ENCODE measurements at places on chromosomes 16 and 17.

GRCh38 chr17:32498391-32498790 is 11.6 kb downstream of the CDK5R1 start:
- DNase-seq, result no peak

DNA sequence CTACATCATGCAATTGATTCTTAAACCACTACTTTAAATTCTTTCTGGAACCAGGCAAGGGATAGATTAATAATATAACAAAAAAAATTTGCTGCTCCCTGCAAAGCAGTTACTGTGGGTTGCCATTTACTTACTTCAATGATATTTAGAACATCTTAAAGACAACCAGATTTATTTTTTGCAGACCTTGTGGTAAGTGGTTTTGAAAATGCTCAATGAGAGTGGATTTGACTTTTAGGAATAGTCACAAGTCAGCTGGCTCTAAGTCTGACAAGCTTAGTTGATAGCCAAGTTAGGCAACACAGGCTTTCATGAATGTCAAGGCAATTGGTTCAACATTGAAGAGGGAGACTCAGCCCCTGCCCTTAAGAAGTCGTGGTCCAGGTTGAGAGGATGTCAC is 11.8 kb downstream of the MARCHF10 start:
- DNase-seq, result no peak

DNA sequence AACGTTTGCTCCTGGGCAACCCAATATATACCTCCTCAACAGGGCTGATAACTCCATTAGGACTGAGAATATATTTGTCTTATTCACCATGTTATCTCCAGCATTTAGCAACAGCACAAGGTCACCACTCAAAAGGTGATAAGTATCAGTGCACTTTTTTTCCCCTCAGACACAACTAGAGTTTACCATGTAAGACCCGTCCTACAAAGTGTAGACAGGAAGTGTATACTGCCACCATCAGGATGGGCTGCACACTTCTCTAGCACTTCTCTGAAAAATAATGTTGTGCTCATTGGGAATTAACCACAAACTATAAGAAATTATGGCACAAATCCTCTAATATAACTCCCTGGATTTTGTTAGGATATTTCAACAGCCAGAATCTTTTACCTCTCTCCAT is 5.7 kb upstream of the VAT1L start:
- DNase-seq, result no peak

GRCh38 chr16:49858200-49859124 is 2.5 kb upstream of the ZNF423 start:
- DNase-seq, result peak; percentile 63

GRCh38 chr17:60142872-60143499 is 6.8 kb upstream of the CA4 start:
- DNase-seq, result peak; percentile 73

DNA sequence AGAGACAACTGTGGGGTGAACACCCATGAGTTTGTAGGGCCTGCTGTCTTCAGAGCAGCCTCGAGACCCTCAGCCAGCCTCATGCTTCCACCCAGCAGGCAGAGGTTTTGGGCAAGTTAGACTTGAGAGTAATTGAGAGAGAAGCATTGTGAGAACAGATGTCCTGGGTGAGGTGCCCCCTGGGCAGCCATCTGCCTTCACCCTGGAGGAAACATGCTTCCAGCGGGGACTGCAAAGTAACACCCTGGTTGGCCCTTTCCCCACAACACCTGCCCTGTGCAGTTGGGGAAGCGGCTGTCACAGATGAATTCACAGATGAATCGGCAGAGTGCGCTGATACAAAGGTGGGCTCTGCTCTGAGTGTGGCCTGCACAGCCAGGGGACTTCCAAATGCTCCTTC is 23.4 kb downstream of the ATPAF2 start:
- no peak for DNase-seq

DNA sequence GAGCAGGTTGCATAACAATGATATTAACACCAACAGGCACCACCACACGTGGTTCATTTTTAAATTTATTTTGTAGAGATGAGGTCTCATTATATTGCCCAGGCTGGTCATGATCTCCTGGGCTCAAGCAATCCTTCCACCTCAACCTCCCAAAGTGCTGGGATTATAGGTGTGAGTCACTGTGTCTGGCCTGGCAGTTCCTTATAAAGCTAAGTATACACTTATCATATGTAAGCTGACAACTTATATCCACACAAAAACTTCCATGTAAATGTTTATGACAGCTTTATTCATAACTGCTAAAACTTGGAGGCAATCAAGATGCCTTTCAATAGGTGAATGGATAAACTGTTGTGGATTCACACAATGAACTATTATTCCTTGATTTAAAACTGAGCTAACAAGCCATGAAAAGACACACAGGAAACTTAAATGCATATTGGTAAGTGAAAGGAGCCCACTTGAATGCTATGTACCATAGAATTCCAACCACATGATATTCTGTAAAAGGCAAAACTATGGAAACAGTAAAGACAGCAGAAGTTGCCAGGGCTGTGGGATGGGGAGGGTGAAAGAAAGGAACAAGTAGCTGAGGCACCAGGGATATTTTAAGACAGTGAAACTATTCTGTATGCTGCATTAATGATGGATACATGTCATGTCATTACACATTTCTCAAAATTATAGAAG is 156.5 kb upstream of the KCNJ18 start:
- no peak for DNase-seq

DNA sequence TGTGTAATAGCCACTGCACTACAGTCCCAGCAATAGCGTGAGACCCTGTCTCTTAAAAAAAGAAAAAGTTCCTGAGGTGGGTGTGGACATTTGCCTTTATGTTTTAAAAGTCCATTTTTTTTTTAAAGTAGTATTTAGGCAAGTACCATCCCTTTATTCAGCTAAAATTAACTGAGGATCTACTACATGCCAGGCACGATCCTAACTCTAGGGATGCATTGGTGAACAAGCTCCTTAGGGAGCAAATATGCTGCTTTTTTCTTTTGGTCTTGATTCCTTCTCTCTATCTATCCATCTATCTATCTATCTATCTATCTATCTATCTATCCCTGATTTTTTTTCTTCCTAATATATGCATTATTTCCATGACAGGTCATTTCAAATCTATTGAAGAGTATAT is 44.7 kb downstream of the CMTM3 start:
- no peak for DNase-seq

GRCh38 chr17:8713315-8713714 is 31.3 kb downstream of the CCDC42 start:
- no peak for DNase-seq

DNA sequence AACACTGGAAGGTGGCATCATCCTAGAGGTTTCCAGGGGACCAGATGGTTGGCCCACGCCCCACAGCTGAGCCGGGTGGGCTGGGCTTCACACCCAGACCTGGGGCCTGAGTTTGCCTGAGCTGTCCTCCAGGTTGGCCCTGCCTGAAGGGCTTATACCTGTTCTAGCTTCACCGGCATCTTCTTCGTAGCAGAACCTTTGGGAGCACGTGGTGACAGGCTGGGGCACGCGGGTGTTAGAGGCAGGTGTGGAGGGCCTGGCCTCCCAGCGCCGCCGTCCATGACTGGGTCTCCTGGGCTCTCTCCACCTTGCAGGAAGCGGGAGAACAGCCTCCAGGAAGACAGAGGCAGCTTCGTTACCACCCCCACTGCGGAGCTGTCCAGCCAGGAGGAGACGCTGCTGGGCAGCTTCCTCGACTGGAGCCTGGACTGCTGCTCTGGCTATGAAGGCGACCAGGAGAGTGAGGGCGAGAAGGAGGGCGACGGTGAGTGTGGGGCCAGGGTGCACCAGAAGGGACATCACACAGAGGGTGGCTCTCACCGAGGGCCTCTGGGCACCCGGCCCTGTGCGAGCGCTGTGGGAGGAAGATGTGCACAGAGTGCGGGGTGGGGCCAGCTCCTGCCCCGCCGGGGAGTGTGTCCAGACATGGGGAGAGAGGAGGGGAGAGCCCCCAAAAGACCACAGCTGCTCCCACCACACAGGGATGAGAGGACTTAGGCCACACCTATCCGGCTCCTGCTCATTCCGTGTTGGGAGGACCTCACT is 4.6 kb upstream of the TEDC2 start:
- no peak for DNase-seq

DNA sequence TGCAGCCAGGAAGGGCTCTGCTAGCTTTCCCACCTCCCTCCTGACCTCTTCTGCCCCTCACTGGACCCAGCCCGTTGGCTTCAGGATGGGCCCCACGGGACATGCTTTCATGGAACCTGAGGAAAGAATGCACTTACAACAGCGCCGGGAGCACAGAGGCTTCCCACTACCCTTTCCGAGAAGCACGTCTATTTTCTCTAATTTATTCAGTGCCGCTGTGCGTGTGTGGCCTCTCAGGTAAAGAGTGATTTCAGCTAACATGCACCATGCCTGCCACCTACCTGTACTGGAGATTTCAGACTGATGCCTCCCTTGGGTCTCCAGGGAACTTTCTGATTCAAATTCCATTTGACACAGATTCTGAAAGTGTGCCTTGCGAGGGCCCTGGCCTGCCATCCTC is 140.1 kb downstream of the CYLD start:
- no peak for DNase-seq

- DNase-seq, result no peak
Measured at GRCh38 chr17:59892251-59892923, 356 bp downstream of the TUBD1 start.

DNA sequence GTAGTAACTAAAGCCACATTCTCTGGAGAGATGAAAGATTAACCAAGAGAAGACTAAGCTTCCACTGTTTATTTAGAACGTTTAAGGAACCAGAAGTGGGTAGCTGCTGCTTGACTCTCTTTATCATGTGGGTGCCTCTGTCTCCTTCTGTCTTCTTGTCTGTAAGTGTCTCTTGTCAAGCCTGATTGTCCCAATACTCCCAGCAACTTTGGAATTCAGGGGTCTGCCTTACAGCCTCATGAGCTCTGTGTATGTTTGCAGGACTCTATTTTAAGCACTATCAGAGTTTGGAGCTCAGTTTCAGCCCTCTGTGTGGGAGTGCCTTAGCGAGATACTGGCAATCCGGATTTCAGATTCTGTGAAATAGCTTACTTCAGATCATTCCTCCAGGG is 29.3 kb upstream of the SPACA3 start:
- no peak for DNase-seq

DNA sequence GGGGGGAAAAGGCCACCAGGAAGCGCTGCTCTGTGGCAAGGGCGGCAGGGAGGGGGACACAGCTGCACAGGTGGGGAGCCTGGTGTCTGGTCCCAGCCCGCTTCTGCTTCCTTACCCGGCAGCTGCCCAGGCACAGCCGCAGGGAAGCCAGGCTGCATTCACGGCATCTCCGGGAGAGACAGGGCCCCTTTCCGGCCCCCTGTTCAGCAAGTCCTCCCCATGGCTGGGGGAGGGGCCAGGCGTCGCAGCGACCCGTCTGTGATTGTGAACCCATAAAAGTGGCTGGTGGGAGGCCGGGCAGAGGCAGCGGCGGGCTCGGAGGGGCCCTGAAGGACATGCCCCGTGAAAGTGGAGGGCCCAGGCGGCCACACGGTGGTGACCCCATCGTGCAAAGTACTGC is 28.7 kb downstream of the SOX8 start:
- DNase-seq, result no peak

DNA sequence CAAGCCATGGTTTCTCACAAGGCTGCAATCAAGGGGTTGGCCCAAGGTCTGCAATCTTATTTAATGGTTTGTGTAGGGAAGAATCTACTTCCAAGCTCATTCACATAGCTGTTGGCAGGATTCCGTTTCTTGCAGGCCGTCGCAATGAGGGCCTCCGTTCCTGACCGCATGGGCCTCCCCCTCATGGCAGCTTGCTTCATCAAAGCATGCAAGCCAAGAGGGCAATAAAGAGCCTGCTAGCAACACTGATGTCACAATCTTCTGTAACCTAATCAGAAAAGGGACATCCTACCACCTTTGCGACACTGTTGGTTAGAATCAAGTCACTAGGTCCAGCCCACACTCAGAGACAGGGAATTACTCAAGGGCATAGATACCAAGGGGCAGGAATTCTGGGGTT is 95.5 kb downstream of the CCT6B start:
- DNase-seq, result no peak

DNA sequence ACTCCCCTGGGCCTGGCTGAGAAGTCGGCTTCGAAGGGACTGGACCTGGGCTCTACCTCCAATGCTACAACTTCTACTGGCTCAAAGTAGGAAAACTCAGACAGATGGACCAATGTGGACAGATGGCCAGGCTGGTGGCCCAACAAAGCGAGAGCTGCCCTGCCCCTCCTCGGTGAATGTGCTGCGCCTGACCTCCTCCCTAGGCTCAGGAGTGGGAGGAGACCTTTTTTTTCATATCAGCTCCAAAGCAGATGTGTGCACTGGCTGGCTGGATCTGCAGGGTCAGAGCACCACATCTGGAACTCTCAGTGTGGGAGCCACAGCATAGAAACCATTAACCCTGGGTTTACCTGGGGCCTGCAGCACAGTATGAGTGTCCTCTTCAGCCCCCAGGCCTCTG is 20.8 kb downstream of the ATP6V0D1 start:
- DNase-seq, result no peak

GRCh38 chr16:65114527-65114926 is 7.3 kb downstream of the CDH11 start:
- DNase-seq, result no peak

GRCh38 chr17:52895272-52895671 is 736.8 kb upstream of the CA10 start:
- DNase-seq, result no peak

GRCh38 chr17:82153745-82154375 is 55.8 kb upstream of the FASN start:
- DNase-seq, result peak; percentile 69

DNA sequence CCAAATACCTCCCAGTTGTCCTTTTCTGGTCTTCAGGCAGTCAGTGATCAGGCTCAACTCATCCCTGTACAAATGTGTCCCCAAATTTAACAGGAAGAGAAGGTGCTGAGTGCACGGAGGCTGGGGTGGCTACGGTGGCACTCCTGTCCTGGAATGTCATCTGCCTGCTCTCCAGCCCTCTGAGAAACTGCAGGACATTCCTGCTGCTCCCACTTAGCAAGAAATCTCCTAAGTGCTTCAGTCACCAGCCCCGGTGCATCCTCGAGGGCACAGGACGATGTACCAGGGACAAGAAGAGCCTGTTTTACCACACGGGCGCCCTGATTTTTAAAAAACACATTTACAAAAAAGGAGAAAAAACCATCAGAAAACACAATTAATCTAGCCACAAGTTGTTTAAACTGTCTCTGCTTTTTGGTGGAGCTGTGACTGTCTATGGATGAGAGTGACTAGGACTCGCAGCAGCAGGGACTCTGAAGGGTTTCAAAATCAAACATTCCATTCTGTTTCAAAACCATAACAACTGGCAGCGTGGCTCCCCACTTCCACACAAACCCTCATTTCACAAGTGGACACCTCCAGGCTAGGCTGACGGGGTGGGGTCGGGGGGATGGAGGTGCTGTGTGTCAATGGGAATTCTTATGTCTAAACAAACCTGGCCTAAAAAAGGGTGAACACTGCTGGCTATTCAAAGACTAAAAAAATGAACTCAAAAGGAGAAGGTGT is 65.3 kb upstream of the CNEP1R1 start:
- DNase-seq, result no peak

- no peak for DNase-seq
Measured at GRCh38 chr16:60110531-60110930, 1376.4 kb upstream of the GOT2 start.
